ENCODE measurements at places on chromosomes 2 and 18. TPM values are rescaled to one million over a fixed set of nuclear protein-coding genes. Genes with fewer than 3 reads are reported as not detected.

The MAPRE3 gene
- total RNA-seq = 1.8 TPM

The PCARE gene
- not detected for total RNA-seq

The SLC4A5 gene
- not detected for total RNA-seq

The SERPINB5 gene
- total RNA-seq = not detected

The DYNAP gene
- not detected for total RNA-seq

GRCh38 chr18:12003894-12004293 lies 22.6 kb downstream of the IMPA2 start:
- no peak for DNase-seq

GRCh38 chr18:12278741-12279682 lies 24.9 kb downstream of the CIDEA start:
- peak; percentile 98 for DNase-seq

DNA sequence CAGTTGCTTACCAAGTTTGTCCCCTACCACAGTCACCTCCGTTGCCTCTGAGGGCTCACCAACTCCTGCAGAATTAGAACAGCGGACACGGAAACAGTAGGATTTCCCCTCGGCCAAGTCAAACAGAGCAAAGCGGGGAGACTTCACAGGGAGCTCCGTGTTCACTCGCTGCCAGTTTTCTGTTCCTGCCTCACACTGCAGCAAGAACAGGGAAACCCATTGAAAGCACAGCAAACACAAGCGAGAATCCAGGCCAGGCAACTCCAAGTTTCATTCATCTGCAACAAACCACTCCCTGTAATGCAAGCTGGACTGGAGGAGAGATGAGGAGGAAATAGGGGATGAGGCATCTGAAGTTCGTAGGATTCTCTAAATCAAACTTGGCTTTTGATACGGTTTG lies 84.2 kb downstream of the MYOM1 start:
- no peak for DNase-seq

DNA sequence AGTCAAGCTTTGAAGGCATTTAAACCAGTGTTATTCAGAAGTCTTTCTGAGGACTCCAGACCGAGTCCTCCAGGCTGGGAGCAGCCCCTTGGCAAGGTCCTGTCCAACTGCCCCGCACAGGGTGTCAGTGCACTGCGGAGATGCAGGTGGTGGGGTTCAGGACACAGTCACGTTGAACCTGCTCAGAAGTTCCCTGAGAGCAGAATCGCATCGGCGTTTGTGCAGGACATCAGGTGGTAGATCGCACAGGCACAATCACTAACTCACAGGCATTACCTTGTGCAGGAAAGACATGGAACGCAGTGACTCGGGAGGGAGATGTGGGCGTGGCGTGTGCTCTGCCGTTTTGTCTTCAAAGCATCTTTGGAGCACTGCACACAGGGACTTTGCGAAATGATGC lies 10.4 kb downstream of the COPS9 start:
- DNase-seq = no peak

DNA sequence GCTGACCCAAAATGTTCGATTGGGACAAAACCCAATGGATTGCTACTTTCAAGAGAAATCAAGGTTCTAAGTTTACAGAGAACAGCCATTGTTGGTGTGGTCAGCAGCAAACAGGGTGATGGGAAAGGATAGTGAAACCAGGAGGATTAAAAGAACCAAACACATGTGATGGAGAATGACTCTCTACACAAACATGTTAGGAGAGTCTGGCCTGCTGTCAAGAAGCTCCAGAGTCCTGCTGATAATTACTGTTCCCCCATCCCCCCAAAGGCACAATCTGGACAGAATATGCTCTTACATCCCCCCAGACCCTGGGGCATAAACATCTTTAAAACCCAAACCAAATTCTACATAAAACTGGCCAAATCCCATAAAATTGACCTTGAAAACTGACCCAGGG lies 32.0 kb upstream of the ACYP2 start:
- peak; percentile 60 for DNase-seq

All from IMR-90 (cell line).